Activated T-helper 1 cell treated with anti-CD3 and anti-CD28 coated beads, Interleukin-2, amount 50 U/mL, for 16 hours (primary cell): ENCODE measurements at places on chromosomes 2 and 18.

GRCh38 chr18:37249895-37250618 is 315.5 kb downstream of the CELF4 start:
- DNase-seq, result no peak

DNA sequence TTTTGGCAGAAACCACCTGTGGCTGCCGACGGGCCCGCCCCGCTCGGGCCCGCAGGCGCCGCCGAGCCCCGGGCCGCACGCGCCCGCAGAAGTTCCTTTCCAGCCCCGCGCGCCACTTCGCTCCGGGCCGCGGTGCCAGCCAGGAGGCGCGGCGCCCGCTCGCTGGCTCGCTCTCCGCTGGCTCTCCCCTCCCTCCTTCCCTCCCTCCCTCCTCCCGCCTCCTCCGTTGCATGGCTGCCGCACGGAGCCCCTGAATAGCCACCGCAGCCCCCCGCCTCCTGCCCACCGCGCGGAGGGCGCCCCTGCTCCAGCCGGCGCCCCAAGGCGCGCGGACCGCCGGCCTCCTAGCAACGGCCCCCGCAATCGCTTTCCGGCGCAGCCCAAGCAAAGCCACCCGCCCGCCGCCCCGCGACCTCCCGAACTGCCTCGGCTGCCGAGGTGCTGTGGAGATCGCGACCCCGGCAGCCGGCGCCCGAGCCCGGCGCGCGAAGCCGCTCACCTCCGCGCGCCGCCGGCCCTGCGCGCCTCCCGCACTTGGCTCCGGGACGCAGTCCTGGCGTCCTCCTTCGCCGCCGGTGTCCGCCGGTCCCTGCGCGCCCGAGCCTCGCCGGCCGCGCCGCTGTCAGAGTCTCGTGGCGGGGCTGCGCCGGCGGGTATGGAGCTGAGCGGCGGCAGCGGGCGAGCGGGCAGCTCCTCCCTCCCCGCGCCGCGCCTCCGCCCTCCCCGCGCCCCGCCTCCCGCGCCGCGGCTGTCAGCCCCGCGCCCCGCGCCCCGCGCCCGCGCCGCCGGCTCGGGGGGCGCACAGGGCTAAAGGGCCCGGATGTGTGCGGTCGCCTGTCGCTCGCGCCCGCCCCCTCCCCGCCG is at the start of gene ZBTB7C:
ZBTB7C (minus strand) TSS at position 657 of the 864 bp plus-strand sequence.
- no peak for DNase-seq

DNA sequence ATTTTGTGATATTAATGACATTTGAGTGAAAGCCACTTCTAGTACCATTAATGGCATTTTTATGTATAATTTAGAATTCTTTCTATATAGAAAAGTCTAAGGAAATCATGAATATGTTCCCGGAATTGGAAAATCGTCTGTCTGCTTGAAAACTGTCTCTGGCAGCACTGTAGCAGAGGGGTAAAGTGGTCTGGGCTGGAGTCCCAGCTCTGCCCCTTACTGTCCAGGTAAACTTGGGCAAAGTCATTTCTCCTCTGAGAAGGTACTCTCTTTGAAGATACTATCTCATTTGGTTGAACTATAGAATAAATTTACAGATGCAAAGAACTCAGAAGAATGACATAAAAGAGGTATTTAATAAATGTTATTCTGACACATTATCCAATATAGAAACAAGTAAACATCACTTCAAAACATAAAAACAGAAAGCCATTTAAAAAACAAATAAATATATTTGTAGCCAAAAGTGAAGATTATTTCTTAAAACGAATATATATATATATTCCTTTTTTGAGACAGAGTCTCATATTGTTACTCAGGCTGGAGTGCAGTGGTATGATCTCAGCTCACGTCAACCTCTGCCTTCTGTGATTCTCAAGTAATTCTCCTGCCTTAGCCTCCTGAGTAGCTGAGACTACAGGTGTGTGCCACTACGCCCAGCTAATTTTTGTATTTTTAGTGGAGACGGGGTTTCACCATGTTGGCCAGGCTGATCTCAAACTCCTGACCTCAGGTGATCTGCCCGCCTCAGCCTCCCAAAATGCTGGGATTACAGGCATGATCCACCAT is 149.8 kb upstream of the ITGA4 start:
- DNase-seq, result no peak

DNA sequence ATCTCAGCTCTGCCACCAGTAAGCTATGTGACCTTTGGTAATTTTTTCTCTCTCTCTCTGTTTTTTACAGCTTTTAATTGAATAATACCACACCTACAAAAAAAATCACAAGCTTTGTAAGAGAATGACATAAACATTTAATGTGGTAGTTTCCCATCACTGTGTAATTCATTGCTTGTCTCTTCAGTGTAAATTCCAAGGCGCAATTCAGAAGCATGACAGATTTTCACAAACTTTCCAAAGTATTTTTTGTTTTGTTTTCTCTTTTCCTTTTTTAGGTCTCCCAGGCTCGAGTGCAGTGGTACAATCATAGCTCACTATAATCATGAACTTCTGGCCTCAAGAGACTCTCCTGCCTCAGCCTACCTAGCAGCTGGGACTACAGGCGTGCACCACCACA is 25.0 kb upstream of the PPM1B start:
- DNase-seq, result no peak

DNA sequence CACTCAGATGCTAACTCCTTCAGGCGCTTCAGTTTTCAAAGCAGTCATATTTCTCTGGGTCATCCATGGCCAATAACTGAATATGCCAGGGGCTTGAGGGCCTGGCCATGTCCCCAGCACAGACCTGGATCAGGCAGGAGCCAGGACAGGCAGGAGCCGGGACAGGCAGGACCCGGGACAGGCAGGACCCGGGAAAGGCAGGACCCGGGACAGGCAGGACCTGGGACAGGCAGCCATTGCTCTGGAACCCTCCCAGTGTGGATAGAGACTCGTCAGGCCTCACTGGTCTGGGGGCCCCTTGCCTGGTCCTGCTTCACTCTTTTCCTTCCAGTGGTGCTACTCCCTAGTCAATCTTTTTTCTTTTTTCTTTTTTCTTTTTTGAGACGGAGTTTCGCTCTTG is 117.5 kb upstream of the TEX51 start:
- DNase-seq, result no peak

GRCh38 chr2:99156891-99157290 is 2.1 kb downstream of the LIPT1 start:
- DNase-seq, result no peak

GRCh38 chr2:47437287-47437686 is 34.3 kb downstream of the MSH2 start:
- DNase-seq, result no peak

GRCh38 chr2:235494716-235495372 is 1.0 kb downstream of the AGAP1 start:
- no peak for DNase-seq

DNA sequence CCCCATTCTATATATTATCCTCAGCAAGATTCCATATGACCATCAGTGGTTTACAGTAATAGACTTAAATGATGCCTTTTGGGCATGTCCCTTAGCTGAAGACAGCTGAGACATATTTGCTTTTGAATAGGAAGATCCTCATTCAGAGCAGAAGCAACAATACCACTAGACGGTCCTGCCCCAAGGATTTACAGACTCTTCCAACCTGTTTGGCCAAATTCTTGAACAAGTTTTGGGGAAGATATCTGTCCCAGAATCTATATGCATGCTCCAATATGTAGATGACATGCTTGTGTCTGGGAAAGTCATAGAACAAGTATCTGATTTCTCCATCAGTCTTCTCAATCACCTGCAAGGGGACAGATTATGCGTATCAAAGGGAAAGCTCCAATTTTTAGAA is 137.1 kb upstream of the RMP24 start:
- no peak for DNase-seq

DNA sequence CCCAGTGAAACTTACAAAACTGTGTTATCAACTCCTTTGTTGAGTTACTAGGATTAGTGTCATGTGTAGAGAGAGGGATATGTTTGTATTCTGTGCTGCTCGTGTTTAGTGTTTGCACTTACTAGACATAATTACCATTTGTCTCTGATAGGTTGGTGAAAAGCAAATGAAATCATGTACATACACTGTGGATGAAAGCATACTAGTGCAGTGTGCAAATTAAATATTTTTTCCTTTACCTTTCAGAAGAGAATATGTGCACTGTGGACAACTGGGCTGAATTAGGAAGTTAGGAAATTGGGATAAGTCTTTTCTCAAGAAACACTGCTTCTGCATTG is 1.2 kb downstream of the KIAA1328 start:
- DNase-seq, result no peak

- no peak for DNase-seq
Measured at GRCh38 chr2:191018048-191018447, 4.1 kb upstream of the STAT1 start.

DNA sequence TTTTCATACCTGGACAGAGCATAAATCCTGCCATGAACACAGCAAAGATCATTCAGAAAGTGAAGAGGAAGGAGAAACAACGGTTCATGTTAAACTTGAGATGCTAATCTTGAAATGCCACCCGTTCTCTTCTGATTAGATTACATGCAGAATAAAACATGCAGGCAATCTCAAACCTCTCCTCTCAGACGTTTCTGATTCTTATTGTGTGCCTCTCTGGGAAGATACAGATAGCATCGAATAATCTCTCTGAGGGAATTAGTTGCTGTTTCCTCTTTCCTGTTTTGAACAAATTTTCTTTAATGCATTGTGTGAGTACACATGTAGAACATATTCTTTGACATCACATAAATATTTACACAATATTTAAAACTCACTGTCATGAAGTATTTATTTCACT is 313.4 kb downstream of the PRKCE start:
- DNase-seq, result no peak

DNA sequence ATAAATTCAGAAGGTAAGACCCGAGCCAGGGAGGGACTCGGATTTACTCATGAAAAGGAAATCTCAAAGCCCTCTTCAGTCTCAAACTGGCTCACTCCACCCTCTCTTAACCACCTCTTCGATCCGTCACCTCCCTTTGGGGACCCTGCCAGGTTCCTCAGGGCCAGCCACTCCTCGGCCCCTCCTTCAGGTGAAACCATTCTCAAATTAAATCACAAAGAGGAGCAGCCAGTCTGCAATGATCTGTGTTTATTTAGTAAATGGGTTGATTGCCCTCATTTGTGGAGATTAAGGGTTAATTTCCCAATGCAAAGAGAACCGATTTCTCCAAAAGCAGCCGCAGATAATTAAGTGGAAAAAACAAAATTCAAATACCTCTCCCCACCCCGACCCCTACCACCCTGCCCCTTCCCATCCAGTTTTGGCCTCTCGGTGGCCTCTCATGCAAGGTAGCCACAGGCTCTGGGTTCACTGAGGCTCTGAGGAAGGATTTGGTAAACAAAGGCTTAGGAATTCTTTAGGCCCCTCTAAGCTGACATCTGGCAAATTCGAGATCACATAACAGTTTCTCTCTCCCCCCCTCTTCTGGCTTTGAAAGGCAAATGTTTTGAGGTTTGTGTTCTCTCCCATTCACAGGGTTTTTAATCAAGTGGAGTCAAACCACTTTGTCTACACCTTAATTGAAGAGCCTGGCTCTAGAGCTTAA is 10.3 kb upstream of the FZD7 start:
- no peak for DNase-seq

GRCh38 chr2:19762142-19762541 is 139.6 kb downstream of the TTC32 start:
- DNase-seq, result no peak

DNA sequence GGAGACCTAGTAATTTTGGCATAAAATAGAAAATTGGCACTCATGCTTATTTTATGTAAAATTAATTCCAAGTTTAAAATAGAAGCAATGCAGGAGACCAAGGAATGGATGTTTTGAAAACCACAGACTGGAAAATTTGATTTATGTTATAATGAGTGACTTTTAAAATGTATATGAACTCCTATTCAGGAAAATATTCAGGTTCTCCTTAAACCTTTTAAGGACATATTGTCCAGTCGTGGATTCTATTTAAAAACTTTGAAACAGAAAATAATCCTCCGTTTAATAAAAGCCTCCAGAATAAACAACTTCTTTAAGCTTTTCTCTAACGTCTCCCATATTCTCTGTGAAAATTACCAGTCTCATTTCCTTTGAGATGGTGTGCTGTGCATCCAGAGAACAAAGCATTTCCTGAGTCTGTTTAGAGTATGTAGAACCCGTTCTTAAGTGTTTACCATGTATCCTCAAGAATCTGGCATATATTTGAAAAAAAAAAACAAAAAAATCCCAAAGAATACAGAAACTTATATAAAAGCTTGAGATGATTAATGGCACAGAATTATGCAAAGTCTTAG is 8.6 kb upstream of the YES1 start:
- no peak for DNase-seq

GRCh38 chr2:46273919-46274318 is 23.3 kb upstream of the EPAS1 start:
- DNase-seq, result no peak

DNA sequence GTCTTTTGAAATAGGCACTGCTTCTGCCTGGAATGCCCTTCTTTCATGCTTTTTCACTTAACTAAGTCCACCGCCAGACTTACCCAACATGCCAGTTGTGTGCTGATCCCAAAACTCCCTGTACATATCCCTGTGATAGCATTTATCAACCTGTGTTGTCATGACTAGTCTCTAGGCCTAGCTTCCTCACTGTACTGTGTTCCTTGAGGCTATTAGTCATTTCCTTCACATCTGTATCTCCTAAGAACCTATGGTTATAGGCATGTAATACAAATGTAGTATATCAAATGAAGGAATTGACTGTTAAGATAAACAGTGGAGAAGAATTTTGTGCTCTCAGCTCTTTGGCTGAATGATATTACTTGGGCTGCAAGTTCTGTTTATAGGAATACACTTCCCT is 184.3 kb downstream of the CYRIA start:
- DNase-seq, result no peak

DNA sequence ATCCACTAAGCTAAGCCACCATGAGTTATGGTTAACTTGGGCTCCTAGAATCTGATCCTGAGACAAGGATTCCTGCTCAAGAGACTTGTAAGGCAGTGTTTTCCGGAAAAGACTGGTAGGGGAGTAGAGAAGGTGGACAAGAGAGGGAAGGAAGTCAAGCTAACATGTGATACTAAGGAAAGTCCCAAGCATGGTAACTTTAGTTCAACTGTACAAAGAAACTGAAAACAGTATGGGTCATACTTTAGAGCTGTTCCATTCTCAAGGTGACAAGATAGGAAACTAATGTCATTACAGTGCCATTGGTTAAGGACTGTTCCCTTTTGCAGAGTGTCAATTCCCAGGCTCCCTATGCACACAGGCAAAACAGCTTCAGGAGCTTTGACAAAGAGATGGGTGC is 5.8 kb downstream of the MYO5B start:
- DNase-seq, result no peak

- no peak for DNase-seq
Measured at GRCh38 chr2:185456517-185456916, 282.1 kb upstream of the FSIP2 start.

DNA sequence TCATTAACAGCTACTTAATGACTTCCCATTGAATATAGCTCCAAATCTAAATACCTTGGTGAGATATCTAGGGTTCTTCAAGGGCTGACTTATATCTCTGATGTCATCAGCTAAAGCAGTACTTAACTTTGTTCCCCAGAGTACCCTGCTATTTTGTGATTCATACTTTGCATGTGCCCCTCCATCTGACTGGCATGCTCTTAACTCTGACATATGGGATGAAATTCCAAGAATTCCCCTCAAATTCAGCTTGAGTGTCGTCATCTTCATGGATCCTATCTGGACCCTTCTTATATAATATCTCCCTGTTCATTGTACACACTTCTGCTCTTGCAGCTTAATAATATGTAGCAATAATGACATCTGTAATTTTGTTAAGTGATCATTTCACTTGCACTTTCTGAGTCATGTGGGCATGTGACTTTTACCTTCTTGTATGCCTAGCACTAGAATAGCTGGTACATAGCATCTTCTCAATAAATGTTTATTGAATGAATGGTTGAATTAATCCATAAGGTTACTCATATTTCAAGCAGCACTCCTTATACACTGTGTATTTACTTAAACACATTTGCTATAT is 172.9 kb downstream of the WDR7 start:
- DNase-seq, result no peak
